ENCODE measurements at places on chromosomes 3 and 15.

GRCh38 chr15:77312523-77312922, 107.4 kb downstream of the PEAK1 start:
- no peak for DNase-seq

- DNase-seq: no peak
These were observed 15.5 kb downstream of the GLDN start for GRCh38 chr15:51356983-51357382.

- no peak for DNase-seq
These were observed 492.6 kb downstream of the LPP start for GRCh38 chr3:188646592-188646991.

GRCh38 chr3:111768571-111769100, 90.4 kb upstream of the PHLDB2 start:
- DNase-seq: no peak

DNA sequence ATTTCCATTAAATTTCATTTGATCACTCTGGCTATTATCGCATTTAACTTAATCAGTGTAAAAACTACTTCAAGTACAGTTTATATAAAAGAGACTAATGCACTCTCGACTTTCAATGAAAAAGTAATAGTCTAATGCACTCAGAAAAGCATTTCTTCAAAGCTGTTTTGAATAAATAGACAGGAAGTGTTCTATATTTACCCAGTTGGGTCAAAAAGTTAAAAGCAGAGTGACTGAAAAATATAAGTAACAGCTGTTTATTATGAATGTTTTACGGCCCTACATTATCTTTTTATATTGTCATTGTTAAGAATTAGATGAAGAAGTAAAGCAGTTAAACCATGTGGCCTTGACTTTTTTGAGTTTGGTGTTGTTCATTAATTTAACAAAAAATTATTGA, 391.8 kb downstream of the ZPLD1 start:
- no peak for DNase-seq

GRCh38 chr3:179528772-179529171, 34.0 kb upstream of the ACTL6A start:
- no peak for DNase-seq

GRCh38 chr3:152405915-152406802, 137.4 kb downstream of the MBNL1 start:
- DNase-seq: no peak

DNA sequence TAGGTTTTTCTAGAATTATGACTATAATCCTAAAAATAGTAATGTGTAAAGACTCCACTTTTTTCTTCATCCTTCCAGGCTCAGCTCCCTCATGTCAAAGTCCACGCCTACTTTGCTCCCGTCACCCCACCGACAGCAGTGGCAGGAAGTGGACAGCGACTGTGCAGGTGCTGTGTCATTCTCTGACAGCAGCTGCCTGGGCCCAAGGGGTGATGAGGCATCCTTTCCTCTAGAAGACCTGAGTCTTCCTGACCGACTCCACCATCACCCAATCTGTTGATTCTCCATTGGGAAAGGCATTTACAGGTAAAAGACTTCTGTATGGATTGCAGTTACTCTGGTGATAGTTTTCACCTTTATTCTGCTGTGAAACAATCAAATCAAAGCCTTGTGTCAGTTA, 54.8 kb downstream of the UBP1 start:
- DNase-seq: no peak

- peak; percentile 59 for DNase-seq
These were observed 16.1 kb downstream of the ALS2CL start for GRCh38 chr3:46677411-46677726.

DNA sequence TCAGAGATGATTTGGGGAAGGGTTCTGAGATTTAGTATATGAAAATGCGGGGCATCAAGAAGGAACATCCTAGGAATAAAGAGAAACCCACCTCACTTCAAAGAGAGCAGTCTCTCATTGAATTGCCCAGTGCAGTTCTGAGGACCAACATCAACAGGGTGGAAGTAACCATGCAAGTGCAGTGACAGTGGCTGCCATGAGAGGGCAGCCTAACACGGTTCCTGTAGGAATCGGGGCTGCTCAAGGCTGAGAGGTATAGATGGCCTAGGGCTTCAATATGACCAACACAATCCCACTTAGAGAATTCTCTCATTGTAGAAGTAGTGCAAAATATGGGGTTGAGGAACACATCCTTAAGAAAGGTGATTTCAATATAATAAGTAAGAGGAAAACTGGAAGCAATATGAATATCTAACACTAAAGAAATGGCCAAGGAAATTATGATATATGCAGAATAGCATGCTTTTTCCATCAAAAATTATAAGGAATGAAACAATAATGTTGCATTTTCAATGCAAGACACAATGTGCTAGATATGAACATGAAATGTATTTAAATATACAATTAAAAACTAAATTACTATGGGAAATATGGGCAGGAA, 51.1 kb upstream of the ARRDC4 start:
- peak; percentile 73 for DNase-seq

- peak; percentile 74 for DNase-seq
These were observed 496.0 kb upstream of the THBS1 start for GRCh38 chr15:39084674-39085530.

- DNase-seq: no peak
These were observed 43.7 kb downstream of the CTDSPL start for GRCh38 chr3:37905346-37905745.
